Caco-2 (cell line): ENCODE measurements at places on chromosomes 7 and 10. TPM values are rescaled to one million over a fixed set of nuclear protein-coding genes. Genes with fewer than 3 reads are reported as not detected.
A peak's percentile ranks its signal among the peaks of the same experiment; 100 is the strongest.

The PAPSS2 gene
- total RNA-seq = 4.3 and 6.2 TPM in 2 replicates

The PAXIP1 gene
- total RNA-seq = 29.8 and 31.5 TPM in 2 replicates

The IL15RA gene
- 0.46 and 0.66 TPM in 2 replicates for total RNA-seq

The NXPH1 gene
- total RNA-seq = 1.2 and 3.1 TPM in 2 replicates

- no peak overlapping the region for H3K4me3 ChIP-seq
- no peaks in the 10 kb centered on the region for H3K27me3 ChIP-seq
- DNase-seq = no peak
- H3K4me1 ChIP-seq = no peaks in the 10 kb centered on the region
These were observed 51.4 kb downstream of the PLPP4 start for GRCh38 chr10:120508393-120508792.

DNA sequence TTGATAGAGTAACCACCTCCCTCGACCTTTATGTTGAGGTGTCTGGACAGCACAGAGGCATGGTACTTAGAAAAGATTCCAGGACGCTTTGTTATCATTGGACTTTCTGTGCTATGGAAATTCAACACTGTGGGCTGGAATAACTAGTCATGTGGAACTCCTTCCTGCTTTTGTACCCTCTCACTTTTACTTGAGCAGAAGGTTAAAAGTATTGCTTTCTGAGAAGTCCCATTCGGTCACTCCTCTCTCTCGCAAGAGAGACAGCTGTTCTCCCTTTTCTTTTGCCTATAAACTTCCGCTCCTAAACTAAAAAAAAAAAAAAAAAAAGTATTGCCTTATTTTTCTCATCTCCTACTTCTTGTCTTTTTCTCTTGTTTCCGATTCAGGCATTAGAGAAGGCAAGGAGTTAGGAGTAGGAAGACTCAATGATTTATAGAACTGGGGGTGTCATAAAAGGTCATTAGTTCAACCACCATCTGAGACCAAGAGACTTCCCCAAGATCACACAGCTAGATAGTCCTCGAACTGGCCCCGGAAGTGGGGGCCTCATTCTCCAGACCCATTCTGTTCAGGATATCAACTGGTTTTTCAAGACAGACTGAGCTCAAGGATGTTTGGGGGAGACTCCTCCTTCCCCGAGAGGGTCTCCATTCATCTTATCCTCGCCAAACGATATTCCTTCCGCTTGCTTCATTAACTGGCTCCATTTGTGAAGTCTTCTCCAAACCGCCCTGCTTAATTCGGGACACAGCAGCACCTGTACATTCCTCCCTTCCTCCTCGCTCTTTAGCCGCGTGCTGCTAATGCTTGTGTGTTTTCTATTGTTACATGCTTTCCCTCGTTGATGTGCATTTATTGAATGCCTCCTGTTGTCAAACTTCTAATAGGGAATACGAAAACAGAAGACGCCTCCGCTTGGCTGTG is 995 bp upstream of the INPP5F start:
- H3K4me1 ChIP-seq = peaks cover 40% of the 10 kb centered on the region
- no peaks in the 10 kb centered on the region for H3K36me3 ChIP-seq
- peak overlapping the region; percentile 90 for H3K27ac ChIP-seq
- no peaks in the 10 kb centered on the region for H3K27me3 ChIP-seq
- peak overlapping the region; percentile 77 for H3K4me3 ChIP-seq
- no peak for DNase-seq

GRCh38 chr7:101058355-101058754 is 26.9 kb upstream of the TRIM56 start:
- no peak overlapping the region for H3K27ac ChIP-seq
- DNase-seq = peak; percentile 74
- no peaks in the 10 kb centered on the region; the same call in 1 of the 2 replicates for H3K27me3 ChIP-seq
- H3K36me3 ChIP-seq = no peaks in the 10 kb centered on the region
- no peaks in the 10 kb centered on the region for H3K4me1 ChIP-seq

DNA sequence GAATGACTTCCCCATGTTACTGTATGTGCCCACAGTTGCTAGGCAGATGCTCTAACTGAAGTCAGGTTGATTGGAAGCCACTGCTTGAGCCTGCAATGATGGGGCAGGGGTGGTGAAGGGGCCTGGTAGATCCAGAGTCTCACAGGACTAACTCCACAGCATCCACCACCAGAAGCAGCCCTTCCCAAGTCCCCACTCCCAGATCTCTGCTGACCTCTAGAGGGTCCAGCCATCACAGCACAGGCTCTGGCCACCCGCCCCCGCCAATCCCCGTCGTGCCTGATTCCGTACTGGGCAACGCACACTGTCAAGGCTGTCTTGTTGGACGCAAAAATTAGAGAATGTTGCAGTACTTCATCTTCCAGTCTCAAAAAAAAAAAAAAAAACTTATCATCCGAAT is 136.8 kb upstream of the PDE1C start:
- no peak overlapping the region for H3K27ac ChIP-seq
- DNase-seq = peak; percentile 46
- H3K4me1 ChIP-seq = no peaks in the 10 kb centered on the region
- H3K4me3 ChIP-seq = no peak overlapping the region
- no peaks in the 10 kb centered on the region for H3K27me3 ChIP-seq
- no peaks in the 10 kb centered on the region for H3K36me3 ChIP-seq

- H3K27ac ChIP-seq = no peak overlapping the region
- H3K36me3 ChIP-seq = no peaks in the 10 kb centered on the region
- H3K4me1 ChIP-seq = 0 out of 2 replicates have a peak, but pooled peaks cover 5% of the 10 kb centered on the region
- H3K4me3 ChIP-seq = no peak overlapping the region
- no peaks in the 10 kb centered on the region for H3K27me3 ChIP-seq
- peak; percentile 26 for DNase-seq
These were observed 109.8 kb downstream of the SH3PXD2A start for GRCh38 chr10:103745341-103746247.

GRCh38 chr7:16651396-16652239 is 5.6 kb downstream of the BZW2 start:
- DNase-seq = peak; percentile 43
- H3K36me3 ChIP-seq = no peaks in the 10 kb centered on the region
- no peak overlapping the region for H3K4me3 ChIP-seq
- no peaks in the 10 kb centered on the region for H3K27me3 ChIP-seq

GRCh38 chr10:65911151-65911835 is 1014.5 kb upstream of the LRRTM3 start:
- no peak overlapping the region for H3K27ac ChIP-seq
- no peaks in the 10 kb centered on the region for H3K36me3 ChIP-seq
- H3K27me3 ChIP-seq = no peaks in the 10 kb centered on the region
- H3K4me1 ChIP-seq = peaks cover 17% of the 10 kb centered on the region
- DNase-seq = no peak
- H3K4me3 ChIP-seq = no peak overlapping the region

DNA sequence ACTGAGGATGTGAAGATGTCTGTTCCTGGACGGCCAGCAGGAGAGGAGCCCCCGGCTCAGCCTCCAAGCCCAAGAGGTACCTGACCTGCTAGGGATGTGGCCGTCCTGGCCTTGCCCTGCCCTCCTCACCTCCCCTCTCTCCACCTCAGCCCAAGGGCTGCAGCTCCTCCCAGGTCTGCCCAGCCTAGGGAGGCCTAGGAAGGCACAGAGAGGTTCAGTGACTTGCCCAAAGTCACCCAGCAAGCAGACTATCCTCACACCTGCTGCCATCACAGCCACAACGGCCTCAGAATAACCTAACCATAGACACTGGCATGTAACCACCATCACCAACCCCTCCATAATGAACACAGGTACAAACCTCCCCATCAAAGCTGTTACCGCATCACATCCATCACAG is 38.7 kb upstream of the LRRC18 start:
- H3K4me3 ChIP-seq = no peak overlapping the region
- H3K27ac ChIP-seq = no peak overlapping the region
- H3K4me1 ChIP-seq = no peaks in the 10 kb centered on the region
- no peak for DNase-seq
- H3K36me3 ChIP-seq = no peaks in the 10 kb centered on the region

DNA sequence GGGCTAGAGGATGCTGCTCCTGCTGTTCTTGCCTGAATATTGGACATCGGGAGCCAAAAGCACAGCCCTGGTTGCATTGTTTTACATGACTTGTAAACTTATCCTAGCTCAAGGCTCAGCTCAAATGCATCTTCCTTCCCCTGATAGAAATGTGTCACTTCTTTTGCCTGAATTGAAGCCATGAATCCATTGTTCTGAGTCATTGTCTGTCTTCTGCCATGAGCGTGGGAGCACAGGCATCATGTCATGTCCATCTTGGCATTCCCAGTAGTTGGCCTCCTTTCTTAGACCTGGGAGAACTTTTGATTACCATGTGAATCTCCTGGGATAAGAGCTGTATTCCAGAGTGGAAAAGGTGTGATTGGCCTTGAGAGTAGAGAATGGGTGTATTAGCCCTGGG is 54.1 kb upstream of the OPN4 start:
- H3K27ac ChIP-seq = no peak overlapping the region
- H3K4me1 ChIP-seq = peaks cover 11% of the 10 kb centered on the region
- no peak for DNase-seq
- H3K27me3 ChIP-seq = no peaks in the 10 kb centered on the region
- H3K36me3 ChIP-seq = no peaks in the 10 kb centered on the region

GRCh38 chr10:84135836-84136235 is 3.5 kb upstream of the GHITM start:
- peaks cover 19% of the 10 kb centered on the region for H3K4me1 ChIP-seq
- no peaks in the 10 kb centered on the region for H3K36me3 ChIP-seq
- H3K27me3 ChIP-seq = no peaks in the 10 kb centered on the region
- H3K27ac ChIP-seq = no peak overlapping the region
- peak; percentile 30 for DNase-seq
